OCI-M1 (cell line): ENCODE measurements at places on chromosomes 16 and 17.

- DNase-seq, result no peak
These were observed 116.8 kb downstream of the WWOX start for GRCh38 chr16:78216166-78216745.

DNA sequence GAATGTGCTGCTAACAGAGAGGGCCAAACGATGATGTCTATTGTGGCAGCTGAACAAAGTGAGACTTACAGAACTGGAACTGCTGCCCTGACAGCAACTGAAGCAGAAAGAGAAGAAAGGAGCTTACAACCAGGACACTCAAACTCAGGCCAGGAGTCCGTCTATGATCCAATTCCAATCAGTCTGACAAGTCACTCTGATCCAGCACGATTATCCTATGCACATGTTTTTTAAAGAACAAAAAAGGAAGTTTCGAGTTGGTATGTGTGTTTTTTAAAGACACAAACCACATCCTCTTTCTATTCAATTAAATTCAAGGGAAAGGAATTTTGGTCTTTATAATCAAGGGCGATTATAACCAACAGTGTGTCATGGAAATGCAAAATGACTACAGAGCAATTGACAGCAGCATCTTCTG is 42.4 kb upstream of the MTMR4 start:
- peak; percentile 78 for DNase-seq

- DNase-seq, result peak; percentile 68
These were observed 22.2 kb downstream of the TRPV3 start for GRCh38 chr17:3535253-3535995.

DNA sequence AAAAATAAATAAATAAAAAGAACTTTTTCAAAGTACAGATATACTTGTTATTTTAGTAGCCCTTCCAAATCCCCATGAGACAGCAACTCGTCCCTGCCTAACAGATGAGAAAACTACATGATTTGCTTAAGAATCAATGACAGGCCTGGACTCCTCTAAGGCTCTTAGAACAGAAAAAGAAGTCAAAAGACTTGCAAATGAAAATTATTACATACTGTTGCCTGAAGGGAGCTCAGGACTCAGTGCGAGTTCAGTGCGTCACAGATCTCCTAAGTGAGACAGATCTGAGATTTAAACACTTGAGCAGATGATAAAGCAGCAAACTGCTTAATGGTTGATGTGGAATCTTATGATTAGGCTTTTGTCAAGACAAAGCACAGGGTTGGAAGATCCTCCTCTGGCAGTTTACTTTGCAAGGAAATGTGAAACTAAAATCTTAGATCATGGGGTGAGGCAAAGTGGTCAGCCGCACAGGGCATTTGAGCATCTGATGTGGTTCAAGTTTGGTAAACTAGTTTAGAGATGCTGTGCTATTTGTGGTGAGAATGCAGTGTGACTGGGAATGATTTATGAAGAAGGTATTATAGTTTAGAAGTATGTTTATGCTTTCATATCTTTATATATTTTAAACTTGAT is 138.1 kb downstream of the TRIM37 start:
- DNase-seq, result peak; percentile 40

- no peak for DNase-seq
These were observed 73.6 kb upstream of the CCL1 start for GRCh38 chr17:34436607-34437006.

GRCh38 chr16:22077700-22078313 is 14.5 kb upstream of the VWA3A start:
- peak; percentile 86 for DNase-seq

DNA sequence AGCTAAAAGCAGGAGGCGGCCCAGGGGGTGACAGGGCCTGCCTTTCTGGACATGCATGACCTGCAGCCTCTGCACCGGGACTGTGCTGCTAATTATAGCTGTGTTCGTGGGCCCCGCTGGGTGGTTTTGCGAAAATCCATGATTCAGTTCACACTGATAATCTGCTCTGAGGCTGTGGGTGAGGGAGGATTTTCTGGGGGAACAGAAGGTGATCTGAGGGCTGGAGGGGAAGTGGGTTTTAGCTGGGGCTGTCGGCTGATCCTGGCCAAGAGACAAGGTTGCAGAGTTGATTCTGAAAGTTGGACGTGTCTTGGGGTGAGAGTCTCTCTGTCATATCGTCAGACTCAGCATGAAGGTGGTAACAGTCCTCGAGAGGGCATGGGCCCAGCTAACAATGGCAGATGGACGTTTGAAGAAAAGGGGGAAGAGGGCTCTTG is 187.5 kb upstream of the ZNF469 start:
- DNase-seq, result no peak

GRCh38 chr17:44840274-44840673 is 7.4 kb upstream of the HIGD1B start:
- DNase-seq, result no peak

GRCh38 chr16:89344846-89345611 is 127.5 kb downstream of the ZNF778 start:
- DNase-seq, result no peak

GRCh38 chr16:8941718-8942344 is 21.9 kb downstream of the USP7 start:
- DNase-seq, result no peak

- DNase-seq, result peak; percentile 65
These were observed 58.3 kb downstream of the SPACA3 start for GRCh38 chr17:33049781-33050414.

- DNase-seq, result peak; percentile 93
These were observed 28.0 kb downstream of the PRKCB start for GRCh38 chr16:23863511-23864422.

DNA sequence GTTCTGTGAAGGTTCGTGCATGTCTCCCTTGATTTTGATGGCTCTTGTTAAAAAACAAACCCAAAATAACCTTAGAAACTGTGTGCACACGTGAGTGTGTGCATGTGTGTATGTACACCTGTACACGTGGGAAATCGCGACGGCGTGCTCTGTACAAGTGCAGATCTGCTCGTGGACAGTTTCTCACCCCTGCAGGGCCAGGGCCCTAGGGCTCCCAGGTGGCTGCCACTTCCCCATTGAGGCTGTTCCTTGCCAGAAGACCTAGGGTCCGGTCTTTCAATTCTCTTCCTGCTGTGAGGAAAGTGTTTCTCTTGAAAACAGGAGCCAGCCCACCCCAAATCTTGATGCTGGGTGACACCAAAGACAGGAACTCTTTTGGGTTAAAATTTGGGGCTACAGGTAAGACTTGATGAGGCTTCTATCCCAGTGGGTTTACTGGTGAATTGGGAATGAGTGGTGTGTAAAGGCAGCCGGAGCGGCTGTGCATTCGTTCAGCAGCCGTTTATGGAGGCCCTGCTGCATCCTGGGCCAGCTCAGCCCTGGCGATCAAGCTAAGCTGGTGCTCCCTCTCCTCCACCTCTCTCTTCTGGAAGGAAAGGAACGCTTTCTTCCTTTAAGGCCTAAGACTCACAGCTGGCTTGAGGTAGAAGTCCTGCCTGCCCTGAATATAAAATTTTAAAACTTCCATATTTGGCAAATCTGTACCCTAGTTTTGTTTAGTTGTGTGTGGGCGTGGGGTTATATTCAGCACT is 137.9 kb downstream of the CLEC16A start:
- DNase-seq, result no peak

DNA sequence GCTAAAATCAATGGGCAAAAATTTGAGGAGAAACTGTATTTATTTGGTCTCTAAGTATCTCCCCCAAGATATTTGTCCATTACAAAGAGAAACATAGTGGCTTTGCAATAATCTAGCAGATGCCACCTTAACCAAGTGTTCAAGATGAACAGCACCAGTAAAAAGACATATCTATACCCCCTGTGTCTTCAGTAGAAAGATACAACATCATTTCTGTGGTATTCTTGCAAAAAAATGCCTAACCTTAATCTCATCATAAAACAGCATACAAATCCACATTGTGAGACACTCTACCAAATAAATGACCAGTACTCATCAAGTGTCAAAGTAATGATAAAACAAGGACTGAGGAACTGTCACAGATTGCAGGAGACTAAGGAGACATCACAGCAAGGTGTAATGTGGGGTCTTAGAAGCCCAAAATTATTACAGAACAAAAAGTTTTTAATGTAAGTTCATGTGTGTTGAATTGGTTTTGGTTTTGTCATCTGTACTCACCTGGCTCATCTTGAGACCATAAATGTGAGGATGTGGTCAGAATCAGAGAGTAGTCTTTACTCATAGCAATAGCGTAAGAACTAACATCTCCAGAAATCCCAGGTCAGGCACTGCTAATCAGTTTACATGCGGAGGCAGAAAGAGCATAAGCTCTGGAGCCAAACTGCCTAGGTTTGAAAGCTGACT is 77.2 kb downstream of the AATF start:
- no peak for DNase-seq

- no peak for DNase-seq
These were observed 299.8 kb downstream of the CNTNAP4 start for GRCh38 chr16:76577003-76577402.

- DNase-seq, result peak; percentile 20
These were observed 1.0 kb downstream of the NHERF1 start for GRCh38 chr17:74749279-74750038.

DNA sequence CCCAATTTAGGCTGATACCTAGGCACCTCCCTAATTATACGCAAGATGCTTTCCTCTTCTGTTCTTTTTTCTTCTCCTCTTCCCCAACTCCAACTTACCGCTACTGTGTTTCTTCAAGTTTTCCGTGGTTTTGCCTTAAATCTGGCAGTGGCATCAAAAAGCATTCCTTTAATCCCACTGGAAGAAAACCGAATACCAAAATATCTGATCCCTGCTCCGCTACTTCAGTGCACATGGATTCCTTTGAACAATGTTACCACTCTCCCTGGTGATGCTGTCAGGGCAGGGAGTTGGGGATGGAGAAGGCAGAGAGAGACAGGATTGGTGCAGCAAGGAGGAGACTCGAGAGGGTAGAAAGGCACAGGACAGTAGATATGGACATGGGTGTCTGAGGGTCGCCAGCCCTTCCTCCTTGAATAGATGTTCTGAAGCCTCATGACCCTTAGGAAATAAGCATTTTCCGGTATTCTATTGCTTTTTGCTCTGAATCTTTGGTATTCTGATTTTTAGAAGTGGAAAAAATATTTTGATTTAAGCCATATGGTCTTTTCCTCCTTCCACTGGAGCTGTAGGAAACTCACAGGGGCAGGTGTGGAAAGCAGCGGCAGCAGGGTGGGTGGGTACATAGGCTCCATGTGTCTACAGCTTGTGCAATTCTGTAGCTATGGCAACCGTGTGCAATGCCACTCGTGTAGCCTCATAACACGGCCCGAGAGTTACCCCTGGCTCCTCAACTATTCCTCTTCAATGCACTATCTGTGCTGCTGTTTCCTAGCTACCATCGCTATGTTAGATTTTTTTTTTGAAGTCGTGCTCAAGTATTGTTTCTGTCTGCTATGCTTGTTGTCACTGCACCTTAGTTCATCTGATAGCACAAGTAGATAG is 32.3 kb upstream of the TANC2 start:
- no peak for DNase-seq

- DNase-seq, result no peak
These were observed 16.7 kb downstream of the CCDC40 start for GRCh38 chr17:80053102-80053501.

GRCh38 chr17:59094861-59095530 is 11.7 kb downstream of the TRIM37 start:
- no peak for DNase-seq

DNA sequence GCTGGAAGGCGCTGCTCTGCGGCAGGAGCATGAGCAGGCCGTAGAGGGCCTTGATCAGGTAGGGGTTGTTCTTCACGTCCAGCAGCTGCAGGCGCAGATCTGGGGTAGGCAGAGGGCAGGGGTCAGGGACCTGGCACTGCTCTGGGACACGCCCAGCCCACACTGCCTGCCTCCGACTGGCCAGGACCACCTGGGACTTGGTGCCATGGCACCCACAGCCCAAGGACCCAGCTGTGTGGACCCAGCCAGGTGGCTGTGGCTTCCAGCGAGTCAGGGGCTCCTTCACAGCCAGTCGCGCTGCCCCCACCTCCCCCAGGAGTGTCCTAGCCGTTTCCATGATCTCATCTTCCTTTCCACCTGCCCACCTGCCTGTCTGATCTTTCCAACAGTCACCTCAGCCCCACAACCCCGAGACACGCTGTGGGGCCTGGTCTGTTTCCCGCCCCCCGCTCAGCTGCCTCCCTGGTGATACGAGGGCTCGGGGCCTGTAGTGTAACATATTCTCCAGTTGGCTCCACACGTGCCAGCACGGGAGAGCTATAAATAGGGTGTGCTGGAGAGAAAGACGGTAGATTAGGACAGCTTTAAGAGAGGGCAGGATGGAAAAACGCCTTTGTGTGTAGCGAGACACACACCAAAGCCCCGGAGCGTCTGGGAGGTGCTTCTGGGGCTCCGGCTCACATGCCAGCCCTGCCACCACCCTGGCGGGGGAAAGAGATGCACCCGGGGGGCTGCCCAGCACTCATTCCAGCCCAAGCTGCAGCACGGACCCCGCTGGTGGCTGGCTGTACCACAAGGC is 7.2 kb upstream of the MTSS2 start:
- no peak for DNase-seq

- DNase-seq, result no peak
These were observed 35.1 kb downstream of the VPS53 start for GRCh38 chr17:679491-679890.

- no peak for DNase-seq
These were observed 33.9 kb upstream of the CLEC18B start for GRCh38 chr16:74455213-74455612.
